Stimulated activated CD8-positive, alpha-beta memory T cell treated with anti-CD3 and anti-CD28 coated beads, Interleukin-4, amount 100 ng/mL, for 4 hours (primary cell): ENCODE measurements at places on chromosomes 5 and 9.

DNA sequence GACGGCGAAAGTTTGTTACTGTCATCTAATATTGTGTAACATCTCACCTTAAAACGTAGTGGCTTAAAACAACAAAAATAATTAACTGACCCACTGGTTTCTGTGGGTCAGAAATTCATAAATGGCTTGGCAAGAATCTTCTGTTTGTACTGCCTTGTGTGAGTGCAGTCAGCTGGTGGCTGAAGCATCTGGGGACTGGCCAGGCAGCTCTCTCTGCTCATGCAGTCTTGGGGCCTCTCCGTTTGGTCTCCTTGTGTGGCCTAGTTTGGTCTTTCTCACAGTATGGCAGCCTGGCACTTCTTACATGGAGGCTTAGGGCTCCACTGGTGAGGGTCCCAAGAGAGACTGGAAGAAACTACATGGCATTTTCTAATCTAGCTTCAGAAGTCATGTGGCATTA lies 49.0 kb upstream of the CTXN3 start:
- no peak for DNase-seq

GRCh38 chr9:2502760-2503159 lies 118.8 kb upstream of the VLDLR start:
- DNase-seq: no peak

DNA sequence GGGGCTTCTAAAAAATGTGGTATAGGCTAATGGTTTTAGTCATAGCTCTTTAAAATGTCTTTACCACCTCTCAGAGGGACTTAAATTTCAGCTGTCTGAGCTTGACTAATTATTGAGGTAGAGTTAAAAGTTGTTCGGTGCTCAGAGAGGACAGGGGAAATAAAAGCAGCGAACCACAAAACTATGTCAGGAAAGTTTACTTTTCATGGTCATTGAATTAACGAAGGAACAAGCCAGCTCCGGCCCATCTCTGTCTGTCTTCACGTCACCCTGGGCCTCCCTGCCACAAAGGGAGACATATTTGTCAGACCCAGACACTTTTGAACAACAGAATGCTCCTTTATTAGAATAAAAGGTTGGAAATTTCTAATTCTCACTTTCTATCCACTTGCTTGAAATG lies 98.8 kb upstream of the EFNA5 start:
- no peak for DNase-seq

- no peak for DNase-seq
These were observed 815 bp upstream of the URM1 start for GRCh38 chr9:128370367-128370751.

DNA sequence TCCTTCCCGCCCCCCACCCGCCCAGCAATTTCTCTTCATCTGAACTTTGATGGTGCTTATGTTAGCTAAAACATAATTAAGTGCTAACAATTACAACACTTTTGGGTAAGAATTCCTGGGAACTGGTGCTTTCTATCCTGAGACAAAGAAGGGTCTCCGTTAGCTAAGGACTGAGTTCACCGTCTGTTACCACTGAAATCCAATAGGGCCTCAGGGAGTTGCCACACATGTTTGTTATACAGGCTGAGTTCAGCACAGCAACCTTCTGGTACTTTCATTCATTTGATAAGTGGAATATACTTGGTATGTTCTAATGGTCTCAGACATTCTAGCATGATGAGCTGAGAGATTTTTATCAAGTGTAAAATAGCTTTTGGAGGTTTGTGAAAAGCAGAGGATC lies 437.9 kb downstream of the EFNA5 start:
- no peak for DNase-seq

DNA sequence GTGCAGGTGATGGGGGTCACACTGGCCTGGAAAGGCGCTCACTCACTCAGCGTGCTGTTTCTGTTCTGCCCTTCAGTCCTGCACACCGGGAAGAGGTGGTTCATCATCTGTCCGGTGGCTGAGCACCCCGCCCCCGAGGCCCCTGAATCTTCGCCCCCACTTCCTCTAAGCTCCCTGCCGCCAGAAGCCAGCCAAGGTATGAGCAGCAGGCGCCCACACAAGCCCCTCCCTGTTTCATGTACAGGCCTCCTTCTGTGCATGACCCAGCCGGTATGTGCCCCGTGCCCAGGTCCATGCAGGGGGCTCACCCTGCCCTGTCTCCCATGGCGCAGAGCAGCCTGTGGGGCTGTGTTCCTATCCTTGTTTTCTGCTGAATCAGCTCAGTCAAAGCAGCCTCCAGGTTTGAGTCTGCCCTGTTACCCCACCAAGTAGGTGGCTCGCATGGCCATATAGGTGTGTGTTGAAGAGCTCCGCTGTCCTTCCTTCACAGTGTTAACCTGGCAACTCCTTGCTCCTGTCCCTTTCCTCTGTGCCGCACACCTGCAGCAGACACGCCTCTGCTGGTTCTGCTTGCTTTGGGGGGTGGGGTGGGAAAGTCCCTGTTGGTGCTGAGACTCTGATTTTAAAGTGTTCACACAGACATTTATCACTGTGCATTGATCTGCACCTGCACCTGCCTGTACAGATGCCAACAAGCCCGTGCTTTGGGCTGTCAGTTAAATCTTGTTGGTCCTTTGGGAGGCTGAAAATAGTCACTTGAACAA lies 84.8 kb downstream of the WNK2 start:
- no peak for DNase-seq

DNA sequence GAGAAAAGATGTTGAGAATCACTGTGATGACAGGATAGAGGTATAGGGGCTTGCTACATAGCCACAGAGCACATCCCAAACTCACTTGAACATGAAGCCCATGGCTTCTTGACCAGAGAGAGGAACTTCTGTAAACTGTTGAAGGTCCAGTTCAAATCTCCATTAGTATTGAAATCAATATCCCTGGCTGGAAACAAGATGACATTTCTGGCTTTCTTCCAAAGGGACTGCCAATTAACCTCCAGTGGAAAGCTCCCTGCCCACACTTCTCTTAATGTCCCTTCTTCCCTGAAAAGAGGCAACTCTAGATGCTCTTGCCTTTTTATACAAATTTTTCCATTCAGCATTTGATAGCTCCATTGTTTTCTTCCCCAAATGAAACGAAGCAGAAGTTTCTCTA lies 612.1 kb downstream of the EBF1 start:
- no peak for DNase-seq

- no peak for DNase-seq
These were observed 26.7 kb downstream of the PWWP2A start for GRCh38 chr5:160092514-160092913.

GRCh38 chr5:173420108-173420507 lies 91.9 kb upstream of the STC2 start:
- no peak for DNase-seq

DNA sequence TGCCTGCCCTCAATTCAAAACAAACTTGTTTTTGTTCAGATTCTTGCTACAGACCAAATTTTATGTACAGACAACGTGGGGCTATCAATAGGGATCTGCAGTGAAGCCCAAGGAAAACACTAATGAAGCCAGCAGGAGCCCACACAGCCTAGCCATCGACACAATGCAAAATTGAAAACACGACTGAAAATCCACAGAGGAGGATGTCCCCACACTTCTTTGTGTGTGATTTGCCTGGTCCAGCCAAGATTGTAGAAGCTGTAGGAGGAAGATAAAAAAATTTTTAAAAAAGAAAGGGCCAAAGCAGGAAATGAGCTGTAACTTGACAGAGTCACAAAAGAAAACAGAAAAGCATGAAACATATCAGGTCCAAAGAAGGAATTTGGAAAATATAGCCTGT lies 34.8 kb downstream of the HTR4 start:
- DNase-seq: no peak

GRCh38 chr9:15843931-15844330 lies 291.1 kb downstream of the CCDC171 start:
- DNase-seq: no peak

DNA sequence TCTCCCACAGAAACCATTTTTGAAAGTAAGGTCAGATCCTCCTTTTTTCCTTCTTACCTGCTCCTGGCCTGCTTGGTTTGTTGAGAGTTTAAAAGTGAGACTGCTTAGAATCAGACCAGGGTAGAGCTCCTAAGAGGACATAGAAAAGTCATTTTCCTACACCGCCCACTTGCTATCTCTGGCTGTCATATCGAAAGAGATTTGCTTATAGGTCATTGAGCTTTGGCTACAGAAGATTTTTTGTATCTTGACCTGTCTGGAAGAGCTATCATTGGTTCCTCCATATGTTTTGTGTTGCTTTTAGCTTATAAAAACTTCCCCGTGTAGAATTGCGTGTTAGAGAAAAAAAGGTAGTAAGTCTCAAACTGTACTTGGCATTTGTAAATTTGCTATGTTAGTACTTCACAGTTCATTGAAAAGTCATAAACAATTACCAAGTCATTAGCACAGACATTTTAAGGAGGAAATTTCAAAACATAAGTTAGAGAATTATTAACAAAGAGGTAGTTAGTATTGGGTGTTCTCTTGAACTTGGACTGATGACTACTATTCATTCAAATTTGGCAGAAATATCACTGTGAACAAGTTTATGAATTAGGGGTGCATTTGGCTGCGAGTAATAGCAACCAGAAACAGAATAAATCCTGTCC lies 96.6 kb downstream of the MAN2A1 start:
- DNase-seq: no peak

DNA sequence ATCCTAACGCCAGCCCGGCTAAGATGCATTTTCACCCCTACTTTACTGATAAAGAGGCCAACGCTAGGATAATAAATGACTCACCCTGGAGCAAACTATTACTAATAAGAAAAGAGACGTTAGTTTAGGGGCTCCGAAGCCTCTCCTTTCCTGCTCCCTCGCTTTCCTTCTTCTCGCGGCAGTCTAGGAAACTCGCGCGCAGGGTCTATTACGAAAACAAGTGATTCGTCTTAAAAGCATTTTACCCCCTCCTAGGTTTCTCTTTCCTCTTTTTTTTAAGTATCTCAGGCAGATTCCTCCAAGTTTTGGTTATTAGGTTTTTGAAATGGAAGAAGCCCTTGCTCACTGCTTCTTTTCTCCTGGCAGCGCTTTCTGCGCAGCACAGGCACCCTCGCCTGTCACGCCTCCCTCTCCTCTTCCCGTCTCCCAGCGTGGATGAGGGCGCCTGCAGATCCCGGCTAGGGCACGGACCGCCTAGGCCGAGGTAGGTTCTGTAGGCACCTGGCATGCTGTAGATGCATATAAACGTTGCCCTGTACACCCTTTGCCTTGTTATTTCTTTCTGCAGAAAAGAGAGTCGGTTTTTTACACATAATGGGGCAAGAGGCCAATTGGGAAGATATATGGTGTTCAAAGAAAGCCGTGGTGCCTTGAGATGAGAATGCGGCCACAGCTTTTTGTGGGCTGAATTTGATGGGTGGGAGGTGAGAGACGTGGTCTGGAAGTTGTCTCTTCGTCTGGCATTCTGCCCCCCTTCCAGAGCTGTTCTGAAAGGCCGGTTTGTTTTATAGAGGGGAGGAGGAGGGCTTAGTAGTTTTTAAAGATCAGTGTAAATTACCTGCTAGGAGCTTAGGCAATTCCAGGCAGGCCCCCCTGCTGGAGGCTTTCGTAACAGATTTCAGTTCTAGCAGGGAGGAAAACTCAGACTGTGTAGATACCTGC lies 983 bp downstream of the GCNT1 start:
- DNase-seq: no peak

DNA sequence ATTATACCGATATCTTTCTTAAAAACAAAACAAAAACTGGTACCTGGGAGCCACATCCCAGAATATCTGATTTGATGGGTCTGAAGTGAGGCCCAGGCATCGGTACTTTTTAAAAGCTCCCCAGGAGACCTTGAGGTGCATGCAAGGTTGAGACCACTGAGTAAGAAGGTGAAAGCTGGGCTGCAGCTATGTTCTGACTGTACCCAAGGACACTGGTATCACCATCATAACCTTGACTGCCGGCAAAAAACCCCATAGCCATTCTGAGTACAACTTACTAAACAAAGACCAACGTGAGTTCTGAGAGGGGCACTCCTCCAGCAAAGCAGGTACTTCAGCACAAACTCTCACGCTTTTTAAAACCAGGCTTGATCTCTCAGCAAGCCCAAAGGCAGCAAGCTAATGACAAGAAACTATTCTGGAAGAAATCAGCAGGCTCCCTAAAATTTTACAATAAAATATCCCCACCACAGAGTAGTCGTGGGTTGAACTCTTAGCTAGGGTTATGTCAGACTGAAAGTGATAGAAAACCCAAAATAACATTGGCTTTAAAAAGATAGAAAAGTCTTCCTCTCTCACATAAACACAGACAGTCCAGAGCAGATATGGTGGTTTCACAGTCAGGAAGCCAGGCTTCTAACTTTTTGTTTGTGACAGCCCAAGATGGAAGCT lies 263.9 kb downstream of the SAXO1 start:
- DNase-seq: no peak

DNA sequence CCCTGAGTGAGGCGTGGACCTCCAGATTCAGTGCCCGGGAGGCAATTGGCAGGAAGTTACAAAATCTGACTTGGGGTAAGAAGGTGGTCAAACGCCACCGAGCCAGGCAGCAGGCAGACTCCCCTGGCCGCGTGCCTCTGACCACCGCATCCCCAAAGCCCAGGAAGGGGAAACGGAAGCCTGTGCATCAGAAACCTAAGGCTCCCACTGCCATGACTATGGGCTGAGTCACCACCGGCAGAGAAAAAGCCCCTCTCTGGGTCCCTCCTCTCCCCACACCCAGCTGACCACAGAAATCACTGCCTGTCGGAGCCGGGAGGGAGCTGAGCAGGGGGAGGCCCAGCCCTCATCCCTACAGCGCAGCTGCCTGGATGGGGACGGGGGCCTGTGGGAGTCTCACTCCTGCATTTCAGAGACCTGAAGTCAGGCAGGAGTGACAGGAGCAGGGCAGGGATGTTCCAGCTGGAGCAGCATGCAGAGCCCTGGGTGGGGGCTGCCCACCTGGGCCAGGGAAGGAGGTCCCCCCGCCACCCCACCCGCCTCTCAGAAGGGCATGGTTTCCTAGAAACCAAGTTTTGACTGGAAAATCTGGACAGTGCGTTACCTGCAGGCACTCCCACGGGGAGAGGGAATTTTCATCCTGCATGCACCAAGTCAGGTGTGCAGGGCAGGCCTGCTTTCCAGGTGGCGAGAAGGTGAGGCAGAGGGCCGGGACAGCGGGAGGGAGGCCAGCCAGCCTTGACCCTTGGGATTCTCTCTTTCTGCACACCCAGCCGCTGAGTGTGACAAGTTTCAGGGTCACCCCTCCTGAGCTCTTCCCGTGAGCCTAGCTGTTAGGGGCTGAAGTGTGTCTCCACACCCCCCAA lies 68.2 kb downstream of the LRSAM1 start:
- DNase-seq: peak; percentile 14

- no peak for DNase-seq
These were observed 353.6 kb downstream of the DEPDC1B start for GRCh38 chr5:60346393-60346792.

GRCh38 chr9:89941875-89942274 lies 337.1 kb downstream of the GADD45G start:
- no peak for DNase-seq

- no peak for DNase-seq
These were observed 296.4 kb downstream of the TLR4 start for GRCh38 chr9:118000581-118000980.

- no peak for DNase-seq
These were observed 531.6 kb upstream of the CLINT1 start for GRCh38 chr5:158390577-158390976.
